ENCODE measurements at places on chromosomes 1 and 21.

DNA sequence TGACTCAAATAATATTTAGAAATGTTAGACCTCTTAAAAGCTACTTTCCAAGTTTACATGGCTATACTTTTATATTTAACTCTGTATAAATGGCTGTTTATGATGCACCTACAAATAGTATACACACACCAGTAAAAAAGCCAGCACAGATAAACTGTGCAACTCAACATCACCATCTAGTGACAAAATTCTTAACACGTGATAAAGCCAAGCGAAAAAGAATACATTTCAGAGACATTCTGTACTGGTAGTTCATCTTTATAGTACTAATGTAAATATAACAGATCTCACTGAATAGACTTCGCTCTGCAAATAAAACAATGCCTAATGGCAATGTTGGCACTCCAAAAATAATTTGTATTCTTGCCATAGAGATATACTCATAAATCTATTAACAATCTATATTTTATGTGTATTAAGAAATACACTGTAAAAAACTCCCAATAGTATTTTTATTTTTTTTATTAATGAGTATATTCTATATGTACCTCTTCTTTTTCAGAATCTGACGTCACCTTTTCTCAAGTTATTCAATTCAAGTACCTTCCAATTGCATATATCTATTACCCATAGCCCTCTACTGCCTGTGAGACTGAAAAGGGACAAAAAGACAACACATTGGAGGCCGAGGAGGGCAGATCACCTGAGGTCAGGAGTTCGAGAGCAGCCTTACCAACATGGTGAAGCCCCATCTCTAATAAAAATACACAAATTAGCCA, 100.2 kb downstream of the DPYD start:
- no peak for DNase-seq

DNA sequence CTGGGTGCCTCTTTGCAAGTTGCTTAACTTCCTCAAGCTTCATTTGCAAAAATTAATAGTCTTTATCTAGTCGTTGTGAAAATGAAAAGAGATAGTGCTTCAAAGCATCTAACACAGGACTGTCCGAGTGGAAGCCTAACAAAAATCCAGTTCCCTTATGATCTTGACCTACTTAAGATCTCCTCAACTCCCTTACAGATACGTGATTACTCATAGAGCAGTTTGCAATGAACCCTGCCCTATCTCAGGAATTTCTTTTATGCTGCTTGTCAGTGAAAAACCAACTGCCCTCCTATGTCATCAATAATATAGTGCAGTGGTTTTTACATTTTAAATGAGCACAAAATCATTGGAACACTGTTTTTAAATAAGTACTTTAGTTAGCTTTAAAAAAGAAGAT, 314.3 kb downstream of the BACH1 start:
- DNase-seq: no peak

GRCh38 chr1:14255233-14255632, 343.3 kb upstream of the KAZN start:
- DNase-seq: no peak

DNA sequence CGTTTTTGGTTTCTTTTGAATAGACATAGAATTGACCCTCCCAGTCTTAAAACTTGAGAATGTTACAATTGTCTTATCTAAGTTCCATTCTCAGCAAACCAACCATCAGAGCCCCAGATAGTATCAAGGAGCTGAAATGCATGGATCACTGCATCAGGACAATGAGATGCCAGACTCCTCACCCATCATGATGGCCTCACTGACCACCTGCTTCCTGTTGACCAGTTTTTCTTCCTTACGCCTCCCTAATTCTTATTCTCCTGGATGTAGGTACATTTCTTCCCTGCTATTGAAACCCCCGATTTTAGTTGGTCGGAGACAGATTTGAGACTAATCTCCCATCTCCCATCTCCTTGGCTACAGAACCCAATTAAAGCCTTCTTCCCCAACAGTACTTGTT, 17.7 kb downstream of the MATN1 start:
- peak; percentile 48 for DNase-seq

DNA sequence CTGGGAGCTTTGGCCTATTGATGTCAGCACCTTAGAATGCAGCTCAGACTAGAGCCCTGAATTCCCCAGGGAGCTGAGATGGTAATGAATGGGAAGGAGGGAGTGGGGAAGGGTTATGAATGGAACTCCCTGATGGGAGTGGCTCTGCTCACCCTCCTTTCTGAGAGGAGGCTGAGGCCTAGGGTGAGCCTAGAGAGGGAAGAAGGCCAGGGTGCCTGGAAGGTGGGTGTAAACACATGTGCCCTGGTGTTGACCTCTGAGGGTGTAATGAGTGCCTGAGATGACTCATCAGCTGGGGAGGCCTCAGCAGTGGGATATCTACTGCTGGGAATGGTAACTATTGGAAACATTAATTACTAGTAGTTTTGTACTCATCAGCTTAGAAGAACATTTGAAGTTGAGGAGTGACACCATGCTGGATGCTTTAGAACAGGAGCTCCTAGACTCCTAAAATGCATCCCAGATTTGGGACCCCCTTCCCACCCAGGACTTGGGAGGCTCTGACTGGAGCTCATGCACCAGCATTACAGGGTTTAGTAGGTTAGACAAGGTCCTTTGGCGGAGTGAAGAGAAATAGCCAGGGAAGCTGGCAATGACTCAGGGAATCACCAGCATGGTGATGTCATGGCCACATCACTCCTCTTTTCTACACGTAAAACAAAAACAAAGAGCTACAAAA, 16.0 kb upstream of the PIGV start:
- no peak for DNase-seq

DNA sequence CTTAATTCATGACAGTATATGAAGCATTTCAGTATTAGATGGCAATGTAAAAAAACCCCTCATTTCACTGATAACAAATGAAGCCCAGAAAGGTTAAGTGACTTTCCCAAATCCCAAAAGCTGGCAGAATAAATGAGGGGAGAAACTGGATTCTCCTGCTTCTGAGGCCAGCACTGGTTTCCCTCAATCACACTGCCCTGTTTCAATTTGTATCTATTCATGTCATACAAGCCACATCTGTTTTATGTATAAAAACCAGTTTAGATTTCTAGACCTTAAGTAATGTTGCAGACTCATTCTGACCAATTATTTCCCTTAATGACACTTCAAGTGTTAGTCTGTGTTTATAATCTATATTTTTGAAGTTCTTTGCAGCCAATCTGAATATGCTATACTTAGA, 16.8 kb downstream of the PLPPR4 start:
- DNase-seq: no peak

- peak; percentile 26 for DNase-seq
Measured at GRCh38 chr1:59397139-59397858, 100.4 kb downstream of the FGGY start.

DNA sequence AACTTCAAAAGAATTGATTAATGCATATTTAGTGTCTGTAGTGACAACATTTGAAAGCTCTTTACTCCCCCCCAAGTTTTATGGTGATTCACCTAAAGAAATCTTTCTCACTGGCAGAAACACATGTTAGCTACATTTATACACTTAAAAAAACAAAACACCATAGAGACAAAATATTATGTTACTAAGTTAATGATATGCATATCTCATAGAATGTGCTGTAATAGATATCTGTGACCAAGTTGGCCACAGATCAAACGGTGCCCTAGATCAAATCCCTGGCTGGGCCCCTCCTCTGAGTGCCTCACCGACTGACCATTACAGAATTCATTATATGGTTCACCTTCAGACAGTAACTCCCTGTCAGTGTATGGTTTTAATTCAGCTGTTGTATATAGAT, 322.1 kb upstream of the LYPLAL1 start:
- no peak for DNase-seq

- DNase-seq: no peak
Measured at GRCh38 chr1:3422638-3423037, 31.8 kb upstream of the ARHGEF16 start.

DNA sequence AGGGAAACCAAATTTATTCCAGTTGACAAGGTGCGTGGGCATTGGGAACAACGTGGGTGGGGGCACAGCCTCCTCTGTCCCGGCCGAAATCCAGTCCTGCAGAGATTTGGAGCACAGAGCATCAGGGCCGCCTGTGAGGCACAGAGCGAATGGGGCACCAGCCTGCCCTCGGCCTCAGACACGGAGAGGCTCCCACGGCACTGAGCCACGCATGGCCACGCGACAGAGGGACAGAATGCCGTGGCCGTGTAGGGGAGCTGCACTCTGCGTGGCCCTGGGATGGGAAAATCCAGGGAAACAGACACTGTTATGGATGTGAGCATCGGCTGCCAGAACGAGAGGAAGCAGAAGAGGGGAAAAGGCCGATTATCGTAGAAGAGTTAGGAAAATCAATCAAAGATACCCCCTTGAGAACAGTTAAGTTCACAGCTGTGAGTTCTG, 13.5 kb upstream of the C1orf159 start:
- no peak for DNase-seq

DNA sequence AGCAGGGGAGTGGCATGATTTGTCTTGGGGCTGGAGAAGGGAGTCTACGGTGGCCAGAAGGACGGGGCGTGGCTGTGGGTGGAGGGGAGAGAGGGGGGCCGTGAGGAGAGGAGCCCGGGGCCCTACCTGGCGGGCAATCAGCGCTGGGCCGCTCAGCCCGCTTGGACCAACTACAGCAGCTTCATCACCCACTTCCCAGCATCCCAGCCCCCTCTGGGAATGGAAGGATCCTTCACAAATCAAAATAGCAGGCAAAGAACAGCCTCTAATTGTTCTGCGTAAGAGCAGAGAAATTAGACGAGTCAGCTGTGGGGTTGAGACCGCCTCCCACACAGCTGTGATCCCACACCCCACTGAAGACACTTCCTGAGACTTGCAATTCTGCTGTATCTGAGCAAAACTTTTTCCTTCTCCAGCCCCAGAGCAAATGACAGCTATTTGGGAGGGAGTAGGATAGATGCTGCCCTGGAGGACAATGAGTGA, 43.5 kb downstream of the OPRD1 start:
- no peak for DNase-seq

DNA sequence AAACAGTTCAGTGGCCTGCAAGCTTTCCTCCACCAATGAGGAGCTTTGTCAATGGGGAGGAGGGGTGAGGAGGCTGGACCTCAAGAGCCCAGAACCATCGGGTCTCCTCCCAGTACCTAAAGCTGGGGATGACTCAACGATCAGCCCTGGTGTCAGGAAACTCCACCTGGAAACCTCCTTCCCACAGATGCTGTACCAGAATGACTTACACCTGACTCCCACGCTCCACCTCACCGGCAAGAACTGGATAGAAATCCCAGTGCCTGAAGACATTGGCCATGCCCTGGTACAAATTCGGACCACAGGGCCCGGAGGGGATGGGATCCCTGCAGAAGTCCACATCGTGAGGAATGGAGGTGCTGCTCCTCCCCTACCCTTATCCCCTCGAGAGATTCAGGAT, 11.4 kb downstream of the TMEM81 start:
- no peak for DNase-seq

- DNase-seq: no peak
Measured at GRCh38 chr1:156711011-156711817, 5.8 kb upstream of the CRABP2 start.

DNA sequence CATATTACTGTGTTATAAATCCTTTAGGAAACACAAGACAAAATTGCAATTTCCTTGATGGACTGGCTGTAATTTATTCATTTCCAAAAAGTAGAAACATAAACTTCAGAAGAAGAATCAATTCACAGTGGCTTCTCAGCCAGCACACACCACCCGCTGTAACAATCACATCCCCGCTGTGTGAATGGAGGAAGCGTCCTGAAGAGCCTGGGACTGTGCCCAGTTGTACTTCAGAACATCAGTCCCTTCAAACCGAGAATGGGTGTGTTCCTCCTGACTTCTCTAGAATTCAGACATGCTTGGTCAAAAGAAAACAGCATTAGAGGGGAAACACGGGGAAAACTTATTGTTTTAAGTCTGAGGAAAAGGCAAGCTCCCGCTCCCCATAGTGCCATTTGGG, 28.8 kb upstream of the CD84 start:
- no peak for DNase-seq

GRCh38 chr1:246533371-246533905, 26.4 kb upstream of the SMYD3 start:
- DNase-seq: no peak

DNA sequence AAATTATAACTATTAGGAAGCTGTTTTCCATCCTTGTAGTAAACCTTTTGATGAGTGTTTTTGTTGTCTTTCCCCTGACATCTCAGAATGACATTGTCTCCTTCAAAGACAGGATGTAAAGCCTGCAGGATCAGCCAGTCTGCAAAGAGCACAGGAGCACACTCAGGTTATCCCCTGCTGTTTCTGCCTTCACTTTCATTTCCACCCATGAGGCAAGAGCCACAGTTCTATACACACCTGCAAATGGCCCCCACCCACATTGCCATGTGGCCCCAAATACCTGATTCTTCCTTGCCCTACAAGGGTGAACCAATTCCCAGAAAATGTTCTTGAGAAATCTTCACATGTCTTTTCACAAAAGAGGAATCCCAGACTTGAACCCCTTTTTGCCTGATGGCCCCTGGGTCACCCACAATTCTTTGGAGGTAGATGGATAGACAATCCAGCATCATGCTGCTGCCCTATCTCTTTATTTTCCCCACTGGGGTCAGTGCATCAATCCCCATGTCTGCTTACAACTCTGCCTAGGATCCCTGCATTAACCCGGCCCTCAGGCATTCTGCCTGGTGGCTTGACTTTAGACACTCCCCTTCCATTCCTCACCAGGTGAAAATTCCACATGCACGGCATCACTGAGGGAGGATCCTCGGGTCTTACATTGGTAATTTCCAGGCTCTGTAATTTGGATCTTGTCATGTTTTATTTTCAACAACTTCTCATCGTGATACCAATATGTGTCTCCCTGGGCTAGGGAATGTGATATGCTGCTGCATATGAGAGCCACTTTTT, 2.6 kb downstream of the FCRL3 start:
- DNase-seq: no peak

- DNase-seq: no peak
Measured at GRCh38 chr1:155976913-155977689, 1.2 kb downstream of the ARHGEF2 start.

DNA sequence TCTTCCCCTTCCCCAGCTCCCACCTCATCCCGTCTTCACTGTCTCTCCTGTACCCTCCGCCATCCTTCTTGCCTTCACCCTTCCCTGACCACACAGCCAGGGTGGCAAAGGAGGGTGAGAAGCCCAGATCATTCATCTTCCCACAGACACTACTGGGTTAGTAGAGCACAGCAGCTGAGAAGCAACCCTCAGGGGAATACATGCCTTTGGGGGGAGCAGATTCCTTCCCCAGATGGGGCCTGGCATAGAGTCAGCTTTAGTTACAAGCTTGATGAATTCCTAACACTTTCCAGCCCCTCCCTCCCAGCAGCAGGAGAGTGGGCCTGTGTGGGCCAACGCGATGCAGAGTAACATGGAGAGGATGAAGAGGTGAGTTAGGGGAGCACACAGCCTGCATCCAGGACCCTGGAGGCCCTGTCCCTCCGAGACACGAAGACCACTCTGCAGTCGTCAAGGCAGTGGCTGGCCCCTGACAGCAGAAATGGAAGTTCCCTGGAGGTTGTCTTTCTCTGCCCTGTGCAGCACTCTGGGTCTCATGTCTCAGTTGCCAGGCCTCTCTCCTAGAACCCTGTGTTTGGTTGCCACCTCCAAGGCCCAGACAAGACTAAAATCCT, 8.8 kb upstream of the BTG2 start:
- no peak for DNase-seq

- no peak for DNase-seq
Measured at GRCh38 chr1:24905355-24905978, 24.6 kb downstream of the RUNX3 start.
